ENCODE measurements at places on chromosomes 4 and X.

DNA sequence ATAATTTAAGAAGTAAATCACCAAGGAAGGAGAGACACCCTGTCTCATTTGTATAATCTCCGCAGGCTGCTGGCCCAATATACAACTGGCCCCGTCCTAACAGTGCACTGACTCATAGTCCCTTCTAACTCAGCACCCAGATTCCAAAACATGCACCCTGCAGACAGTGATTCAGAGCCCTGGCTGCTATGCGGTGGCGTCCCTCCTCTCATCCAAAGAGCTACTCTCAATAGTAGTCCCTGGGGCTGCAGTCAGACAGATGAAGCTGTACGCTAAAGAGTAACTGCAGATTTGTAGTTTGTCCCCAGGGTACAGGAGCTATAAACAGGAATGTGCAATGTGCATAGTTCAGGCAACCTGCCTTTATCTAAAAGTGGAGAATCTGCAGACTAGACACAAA is 23.0 kb downstream of the GABRA3 start:
- DNase-seq, result no peak

GRCh38 chr4:121599049-121599448 is 97.7 kb downstream of the ANXA5 start:
- DNase-seq, result peak; percentile 23

DNA sequence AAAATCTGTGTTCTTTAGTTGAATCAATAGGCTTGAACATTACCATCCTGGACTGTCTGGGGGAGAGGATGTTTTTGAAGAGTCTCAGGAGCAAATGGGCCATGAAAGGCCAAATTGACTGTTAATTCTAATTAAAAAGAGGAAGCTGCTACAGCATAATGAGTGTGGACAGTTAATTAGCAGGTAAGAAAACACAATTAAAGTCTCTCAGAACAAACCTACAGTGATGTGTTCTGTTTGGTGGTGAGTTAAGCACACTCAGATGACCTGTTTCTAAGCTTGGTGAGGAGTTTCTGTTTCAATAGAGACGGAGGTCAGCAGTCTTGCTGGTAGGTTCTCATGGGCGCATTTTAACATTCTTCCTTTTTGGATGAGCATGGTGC is 68.1 kb downstream of the DRD5 start:
- DNase-seq, result no peak

DNA sequence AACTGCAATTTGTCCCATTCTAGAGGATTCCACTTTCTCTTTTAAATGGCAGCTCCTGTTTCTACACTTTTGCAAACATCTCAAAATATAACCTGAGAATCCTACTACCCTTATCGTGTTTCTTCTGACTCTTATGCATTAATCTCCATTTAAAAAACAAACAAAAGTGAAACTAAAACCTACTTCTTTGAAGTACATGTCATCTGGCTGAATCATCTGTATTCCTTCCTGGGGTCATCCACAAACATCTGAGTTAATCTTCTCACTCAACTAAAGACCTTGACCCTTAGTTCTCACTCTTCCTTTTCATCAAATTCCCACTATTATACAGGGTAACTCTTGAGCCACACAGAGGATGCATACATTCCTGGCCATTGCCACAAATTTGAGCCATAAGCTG is 584.8 kb downstream of the PPARGC1A start:
- DNase-seq, result no peak

DNA sequence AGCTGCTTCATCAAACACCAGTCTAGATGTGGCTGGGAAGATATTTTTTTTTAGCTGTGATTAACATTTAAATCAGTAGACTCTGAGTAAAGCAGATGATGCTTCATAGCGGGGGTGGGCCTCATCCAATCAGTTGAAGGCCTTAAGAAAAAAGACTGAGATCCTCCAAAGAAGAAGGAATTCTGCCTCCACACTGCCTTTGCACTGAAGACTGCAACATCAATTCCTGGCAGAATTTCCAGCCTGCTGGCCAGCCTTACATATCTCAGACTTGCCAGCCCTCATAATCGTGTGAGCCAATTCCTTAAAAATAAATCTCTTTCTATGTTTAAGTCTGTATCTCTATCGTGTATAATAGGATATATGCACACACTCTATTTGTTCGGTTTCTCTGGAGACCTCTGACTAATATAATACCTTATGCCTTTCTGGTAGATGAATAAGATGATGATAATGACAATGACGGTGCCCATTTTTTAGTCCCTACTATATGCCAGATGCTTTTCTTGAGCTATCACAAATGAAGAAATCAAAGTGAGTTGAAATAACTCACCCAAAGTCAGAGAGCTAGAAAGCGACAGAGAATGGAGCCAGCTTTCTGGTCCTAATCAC is 66.1 kb upstream of the SOD3 start:
- DNase-seq, result no peak

- no peak for DNase-seq
Observed at GRCh38 chrX:24463077-24463476, 2.0 kb upstream of the PDK3 start.

GRCh38 chrX:48972220-48973164 is 848 bp upstream of the KCND1 start:
- DNase-seq, result peak; percentile 65

DNA sequence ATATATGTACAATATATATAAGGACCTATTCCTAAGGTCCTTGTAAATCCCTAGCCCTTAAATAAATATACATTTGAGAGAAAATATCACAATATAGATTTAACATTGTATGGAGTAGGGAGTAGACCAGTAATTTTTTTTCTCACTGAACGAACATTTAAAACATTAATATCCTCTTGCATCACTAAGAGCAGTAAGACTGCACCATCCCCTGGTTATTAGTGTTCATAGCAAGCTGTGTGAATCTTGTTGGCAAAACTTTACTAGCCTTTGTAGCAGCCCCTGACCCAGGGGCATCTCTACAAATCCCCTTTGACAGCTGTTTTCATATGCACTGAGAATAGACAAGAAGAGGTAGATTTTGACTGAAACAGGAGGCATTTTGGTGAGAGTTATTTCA is 146.5 kb downstream of the IL1RAPL2 start:
- DNase-seq, result no peak

- no peak for DNase-seq
Observed at GRCh38 chrX:3743801-3744439, 30.5 kb upstream of the PRKX start.

- DNase-seq, result no peak
Observed at GRCh38 chr4:38939165-38939564, 71.6 kb downstream of the FAM114A1 start.

- DNase-seq, result peak; percentile 79
Observed at GRCh38 chrX:10111364-10112148, 45.2 kb upstream of the CLCN4 start.

GRCh38 chrX:150219374-150220185 is 143.5 kb upstream of the MAMLD1 start:
- no peak for DNase-seq

Data from dermis blood vessel endothelial cell (primary cell).